Gastrocnemius medialis (tissue), 4 donors: ENCODE measurements at places on chromosomes 2 and 18. TPM values are rescaled to one million over a fixed set of nuclear protein-coding genes. Genes with fewer than 3 reads are reported as not detected.

The RNF181 gene
- 223 TPM for total RNA-seq

The REG3G gene
- not detected for total RNA-seq

GRCh38 chr2:203852760-203853159 is 14.8 kb upstream of the CTLA4 start:
- DNase-seq, result no peak
- H3K4me1 ChIP-seq, result no peaks in the 10 kb centered on the region
- H3K4me3 ChIP-seq, result no peak overlapping the region
- no peaks in the 10 kb centered on the region for H3K27me3 ChIP-seq
- no peak overlapping the region for H3K27ac ChIP-seq

GRCh38 chr2:168033966-168034365 is 213.4 kb downstream of the STK39 start:
- H3K4me3 ChIP-seq, result no peak overlapping the region
- no peak overlapping the region for H3K27ac ChIP-seq
- no peaks in the 10 kb centered on the region for H3K4me1 ChIP-seq
- H3K27me3 ChIP-seq, result no peaks in the 10 kb centered on the region
- DNase-seq, result no peak

DNA sequence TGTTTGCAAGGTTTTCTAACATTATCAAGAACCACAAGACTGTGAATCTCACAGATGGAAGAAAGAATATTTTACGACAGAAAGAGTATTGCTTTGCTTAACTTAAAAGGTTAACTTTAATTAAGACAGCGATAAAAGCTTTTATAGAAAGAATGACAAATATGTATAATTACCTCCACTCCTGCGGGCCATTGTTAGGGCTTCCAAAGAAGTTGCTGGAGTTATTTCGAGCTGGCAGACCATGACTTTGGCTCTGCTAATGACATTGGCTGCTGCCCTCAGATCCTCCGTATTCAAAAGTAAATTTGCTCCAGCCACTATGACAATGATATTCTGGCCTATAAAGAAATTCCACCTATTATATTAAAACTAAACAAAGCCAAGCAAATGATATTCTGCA is 47.3 kb downstream of the RBKS start:
- H3K36me3 ChIP-seq, result no peaks in the 10 kb centered on the region
- H3K27me3 ChIP-seq, result no peaks in the 10 kb centered on the region
- H3K27ac ChIP-seq, result peak overlapping the region; percentile 70
- no peak for DNase-seq
- no peak overlapping the region for H3K4me3 ChIP-seq

GRCh38 chr2:187547353-187547979 is 6.8 kb downstream of the TFPI start:
- peak overlapping the region; percentile 77 for H3K27ac ChIP-seq
- H3K4me3 ChIP-seq, result no peak overlapping the region
- peak; percentile 74 for DNase-seq
- no peaks in the 10 kb centered on the region for H3K27me3 ChIP-seq
- no peaks in the 10 kb centered on the region for H3K36me3 ChIP-seq
